ENCODE measurements at places on chromosomes 2 and 18.

- no peak for DNase-seq
Measured at GRCh38 chr2:152428800-152429582, 94.0 kb downstream of the FMNL2 start.

GRCh38 chr2:6352247-6352646 is 513.5 kb downstream of the CMPK2 start:
- DNase-seq = no peak

GRCh38 chr18:68017385-68017784 is 500.9 kb upstream of the DSEL start:
- no peak for DNase-seq

DNA sequence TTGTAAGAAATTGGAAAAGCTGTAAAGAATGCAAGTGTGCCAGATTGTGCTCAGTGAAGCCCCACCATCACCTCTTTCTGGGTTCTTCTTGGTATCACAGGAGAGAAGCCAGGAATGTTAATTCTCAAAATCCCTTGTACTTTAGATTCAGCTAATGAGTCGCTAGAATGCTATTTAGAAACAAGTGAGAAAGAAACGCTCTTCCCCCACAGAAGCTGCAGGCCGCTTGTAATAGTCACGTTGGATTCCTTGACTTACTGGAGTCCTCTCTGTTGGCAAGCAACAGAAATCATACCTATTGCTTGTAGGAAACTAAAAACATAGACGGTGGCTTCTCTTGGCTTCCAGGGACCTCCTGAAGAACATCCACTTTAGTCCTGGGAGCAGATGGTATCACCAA is 375.6 kb upstream of the LRATD1 start:
- DNase-seq = no peak

GRCh38 chr2:43224131-43224570 is 2.3 kb downstream of the ZFP36L2 start:
- peak; percentile 78 for DNase-seq

- peak; percentile 35 for DNase-seq
Measured at GRCh38 chr2:191026377-191026776, 12.4 kb upstream of the STAT1 start.
